NCI-H2171 (cell line): ENCODE measurements at places on chromosomes 3 and 15.

- DNase-seq, result no peak
These were observed 219.0 kb downstream of the SHQ1 start for GRCh38 chr3:72629191-72629631.

- DNase-seq, result no peak
These were observed 416.1 kb downstream of the ERC2 start for GRCh38 chr3:56052188-56052587.

DNA sequence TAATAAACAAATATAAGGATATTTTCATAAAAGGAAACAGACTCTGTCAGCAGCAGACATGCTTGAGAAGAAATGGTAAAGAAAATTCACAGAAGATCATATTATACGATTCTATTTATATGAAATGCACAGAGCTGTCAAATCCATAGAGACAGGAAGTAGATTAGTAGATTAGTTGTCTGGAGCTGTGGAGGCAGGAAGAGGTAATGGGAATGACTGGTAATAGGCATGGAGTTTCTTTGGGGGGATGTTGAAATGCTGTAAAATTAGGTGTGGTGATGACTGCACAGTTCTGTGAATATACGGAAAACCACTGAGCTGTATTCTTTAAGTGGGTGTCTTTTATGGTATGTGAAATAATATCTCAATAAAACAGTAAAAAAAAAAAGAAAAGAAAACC is 35.3 kb downstream of the CEP152 start:
- no peak for DNase-seq

- DNase-seq, result no peak
These were observed 92.0 kb downstream of the ALDH1A2 start for GRCh38 chr15:57973534-57973933.

- no peak for DNase-seq
These were observed 202.9 kb upstream of the CADM2 start for GRCh38 chr3:84755860-84756259.

- DNase-seq, result peak; percentile 55
These were observed at the start of gene ARIH2 for GRCh38 chr3:48918388-48919214. TSS of gene ARIH2 (plus strand) at chr3:48918842. CDS start at chr3:48927559, 8,717 bp downstream.

- no peak for DNase-seq
These were observed 44.1 kb downstream of the LRIG1 start for GRCh38 chr3:66456711-66457173.

DNA sequence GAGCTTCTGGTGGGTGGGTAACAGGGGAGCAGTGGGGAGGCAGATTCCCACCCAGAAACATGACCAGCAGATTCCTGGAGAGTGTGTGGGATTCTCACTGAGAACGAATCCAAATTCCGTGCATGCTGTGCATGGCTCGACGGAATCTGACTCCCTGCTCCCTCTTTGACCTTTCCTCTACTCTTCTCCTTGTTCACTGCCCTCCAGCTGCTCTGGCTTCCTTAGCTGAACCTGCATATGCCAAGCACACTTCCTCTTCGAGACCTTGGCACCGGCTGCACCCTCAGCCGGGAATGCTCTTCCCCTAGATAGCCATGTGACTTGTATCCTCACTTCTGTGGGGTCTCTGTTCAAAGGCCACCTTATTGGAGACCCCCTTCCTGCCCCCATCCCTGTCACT is 6.3 kb downstream of the INSYN1 start:
- no peak for DNase-seq

- no peak for DNase-seq
These were observed 152.8 kb upstream of the TLE3 start for GRCh38 chr15:70250208-70251201.

DNA sequence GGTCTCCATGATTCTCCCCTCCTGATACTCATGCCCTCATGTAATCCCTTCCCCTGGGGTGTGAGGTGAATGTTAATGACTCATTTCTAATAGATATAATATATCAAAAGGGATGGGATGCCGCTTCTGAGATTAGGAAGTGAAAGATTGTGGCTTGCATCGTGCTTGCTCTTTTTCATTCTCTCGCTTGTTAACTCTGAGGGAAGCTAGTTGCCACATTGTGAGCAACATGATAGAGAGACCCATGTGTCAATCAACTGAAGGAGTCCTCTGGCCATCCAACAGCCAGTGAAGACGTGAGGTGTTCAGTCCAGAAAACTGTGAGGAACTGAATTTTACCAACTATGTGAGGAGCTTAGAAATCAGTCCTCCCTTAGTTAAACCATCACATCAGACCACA is 28.9 kb upstream of the DRD3 start:
- no peak for DNase-seq

GRCh38 chr3:46850468-46850779 is 12.8 kb downstream of the MYL3 start:
- DNase-seq, result no peak

- no peak for DNase-seq
These were observed 63.2 kb upstream of the RAD18 start for GRCh38 chr3:9026320-9027045.

DNA sequence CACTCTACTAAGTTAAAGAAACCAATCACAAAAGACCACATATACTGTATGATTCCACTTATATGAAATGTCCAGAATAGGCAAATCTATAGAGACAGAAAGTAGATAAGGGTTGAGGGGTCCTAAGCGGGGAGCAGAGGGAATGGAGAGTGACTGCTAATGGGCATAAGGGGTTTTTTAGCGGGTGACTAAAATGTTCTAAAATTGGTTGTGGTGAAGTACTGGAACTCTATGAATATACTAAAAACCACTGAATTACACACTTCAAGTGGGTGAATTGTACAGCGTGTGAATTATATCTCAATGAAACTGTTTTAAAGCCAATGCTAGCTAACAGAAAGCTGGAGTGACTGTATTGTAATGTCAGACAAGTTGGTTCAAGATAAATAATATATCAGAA is 33.3 kb downstream of the KPNA1 start:
- no peak for DNase-seq

- DNase-seq, result no peak
These were observed 121.0 kb upstream of the CDIN1 start for GRCh38 chr15:36458411-36458810.

DNA sequence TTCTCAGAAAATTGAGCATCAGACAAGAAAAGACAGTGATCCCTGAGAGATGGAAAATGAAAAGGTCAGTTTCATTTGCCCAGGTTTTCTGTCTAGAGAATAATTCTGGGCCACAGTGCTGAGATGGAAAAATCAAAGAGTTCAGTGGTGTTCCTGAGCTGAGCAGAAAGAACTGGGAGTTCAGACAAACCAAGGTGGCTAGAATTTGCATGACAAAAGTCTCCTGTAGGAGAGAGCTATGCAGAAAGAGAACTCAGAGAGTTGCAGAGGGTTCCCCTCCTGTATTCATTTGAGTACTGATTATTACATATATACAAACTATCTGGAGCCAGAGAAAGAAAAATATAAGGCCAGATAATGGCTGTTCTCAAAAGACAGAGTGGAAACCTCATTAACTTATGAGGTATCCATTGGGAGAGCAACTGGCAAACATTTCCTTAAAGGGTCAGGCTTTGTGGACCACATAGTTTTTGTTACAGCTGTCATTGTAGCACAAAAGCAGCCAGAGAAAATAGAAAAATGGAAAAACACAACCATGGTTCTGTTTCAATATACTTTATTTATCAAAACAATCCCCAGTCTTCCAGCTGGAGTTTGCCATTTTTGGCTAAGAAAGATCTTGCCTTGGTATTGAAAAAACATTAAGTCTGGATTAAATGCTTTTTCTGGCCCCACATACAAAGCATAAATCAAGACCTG is 1004.1 kb downstream of the TBL1XR1 start:
- no peak for DNase-seq

GRCh38 chr3:195117978-195118581 is 152.9 kb downstream of the XXYLT1 start:
- DNase-seq, result no peak

DNA sequence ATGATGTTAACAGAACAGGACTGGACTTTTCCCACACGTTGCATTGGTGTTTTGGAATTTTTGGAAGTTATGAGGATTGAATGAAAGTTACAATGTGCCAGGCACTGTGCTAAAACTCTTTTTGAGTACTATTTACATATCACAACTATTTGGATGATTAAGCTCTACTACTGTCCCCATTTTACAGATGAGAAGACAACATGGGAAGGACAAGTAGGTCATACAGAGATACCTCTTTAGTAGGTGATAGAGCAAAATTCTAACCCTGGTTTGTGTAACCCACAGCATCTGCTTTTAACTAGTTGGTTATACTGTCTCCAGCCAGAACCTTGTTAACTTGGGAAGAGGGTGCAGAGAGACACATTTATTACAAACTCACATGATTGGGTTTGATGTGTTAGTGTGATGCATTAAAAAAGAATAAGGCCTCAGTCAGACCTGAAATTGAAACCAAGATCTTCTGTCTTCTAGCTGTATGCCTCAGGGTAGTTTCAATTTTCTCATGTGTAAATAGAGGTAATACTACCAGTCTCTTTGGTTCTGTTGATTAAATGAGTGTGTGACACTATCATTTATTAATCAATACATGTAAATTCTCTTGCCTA is 1.4 kb downstream of the NDUFB4 start:
- DNase-seq, result no peak

- DNase-seq, result no peak
These were observed 164.5 kb downstream of the THSD4 start for GRCh38 chr15:71279757-71280141.

- no peak for DNase-seq
These were observed 218.1 kb downstream of the CLSTN2 start for GRCh38 chr3:140152851-140153639.

DNA sequence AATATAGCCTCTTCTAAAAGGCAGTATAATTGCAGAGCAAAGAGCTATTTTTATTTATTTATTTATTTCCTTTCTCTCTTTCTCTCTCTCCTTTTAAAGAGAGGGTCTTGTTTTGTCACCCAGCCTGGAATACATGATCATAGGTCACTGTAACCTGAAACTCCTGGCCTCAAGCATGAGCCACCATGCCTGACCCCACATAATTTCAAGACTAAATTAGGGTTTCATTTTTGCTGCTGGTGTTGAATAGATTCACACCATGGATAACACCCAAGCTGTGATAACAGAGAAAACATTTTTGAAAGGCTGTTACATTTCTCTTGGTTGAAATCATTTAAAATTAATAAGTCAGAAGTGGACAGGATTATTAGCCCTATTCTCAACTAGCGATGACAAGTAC is 131.6 kb downstream of the LEKR1 start:
- no peak for DNase-seq

DNA sequence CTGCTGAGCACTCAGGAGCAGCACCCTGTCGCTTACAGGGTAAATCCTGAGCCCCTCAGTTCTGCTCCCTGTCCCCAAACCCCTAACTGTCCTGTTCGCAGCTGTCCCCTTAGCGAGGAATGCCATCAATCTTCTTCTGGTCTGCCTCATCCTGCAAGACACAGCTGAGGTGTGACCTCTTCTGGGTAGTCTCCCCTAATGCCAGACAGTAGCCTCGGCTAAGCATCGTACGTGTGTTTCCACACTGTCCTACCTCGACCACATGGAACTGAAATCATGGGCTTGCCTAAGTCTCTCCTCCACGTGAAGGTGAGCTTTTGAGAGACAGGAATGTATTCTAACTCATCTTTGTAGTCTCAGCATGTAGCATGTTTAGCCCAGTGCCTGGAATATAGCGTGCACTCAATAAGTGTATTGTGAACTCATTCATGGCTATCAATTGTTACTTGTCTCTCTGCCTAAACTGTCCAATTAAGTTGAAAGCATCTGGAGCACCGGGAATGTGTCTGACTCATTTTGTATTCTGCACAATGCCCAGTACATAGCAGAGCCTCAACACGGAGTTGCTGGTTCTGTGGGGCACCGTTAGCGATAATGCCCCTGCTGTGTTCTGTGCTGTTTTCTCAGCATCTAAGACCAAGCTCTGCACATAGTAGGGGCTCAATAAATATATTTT is 90.2 kb downstream of the HES1 start:
- no peak for DNase-seq

DNA sequence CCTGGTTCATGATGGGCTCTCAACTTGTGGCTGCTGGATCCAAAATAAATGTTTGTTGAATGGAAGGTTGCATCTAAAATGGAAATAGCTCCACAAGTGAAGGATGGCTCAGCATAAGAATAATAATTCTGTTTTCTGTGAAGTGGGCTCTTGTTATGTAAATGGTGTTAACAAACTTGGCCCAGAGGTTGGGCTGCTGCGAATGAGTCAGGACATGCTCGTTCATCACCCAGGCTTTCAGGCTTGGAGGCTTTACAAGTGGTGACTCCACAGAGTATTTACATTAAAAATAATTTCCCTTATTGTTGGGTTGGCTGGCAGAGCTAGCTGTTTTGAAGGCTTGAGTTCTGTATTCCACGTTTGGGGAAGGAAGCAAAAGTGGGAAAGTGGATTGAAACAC is 60.5 kb downstream of the ITGB5 start:
- DNase-seq, result no peak

GRCh38 chr3:196708467-196708866 is 3.6 kb downstream of the CEP19 start:
- DNase-seq, result no peak
